ENCODE measurements at places on chromosomes 11 and 22. TPM values are rescaled to one million over a fixed set of nuclear protein-coding genes. Genes with fewer than 3 reads are reported as not detected.

The OR2AG1 gene
- total RNA-seq, result not detected

- no peaks in the 10 kb centered on the region for H3K27me3 ChIP-seq
- no peak overlapping the region for H3K4me3 ChIP-seq
- H3K27ac ChIP-seq, result no peak overlapping the region
- no peaks in the 10 kb centered on the region for H3K36me3 ChIP-seq
- no peaks in the 10 kb centered on the region for H3K4me1 ChIP-seq
Observed at GRCh38 chr11:7116370-7116769, 27.6 kb downstream of the RBMXL2 start.

The FAM168A gene
- 51.0 TPM for total RNA-seq

The KCNQ1 gene
- 103 TPM for total RNA-seq

The OR56A1 gene
- not detected for total RNA-seq

The GP1BB gene
- 3.6 TPM for total RNA-seq

DNA sequence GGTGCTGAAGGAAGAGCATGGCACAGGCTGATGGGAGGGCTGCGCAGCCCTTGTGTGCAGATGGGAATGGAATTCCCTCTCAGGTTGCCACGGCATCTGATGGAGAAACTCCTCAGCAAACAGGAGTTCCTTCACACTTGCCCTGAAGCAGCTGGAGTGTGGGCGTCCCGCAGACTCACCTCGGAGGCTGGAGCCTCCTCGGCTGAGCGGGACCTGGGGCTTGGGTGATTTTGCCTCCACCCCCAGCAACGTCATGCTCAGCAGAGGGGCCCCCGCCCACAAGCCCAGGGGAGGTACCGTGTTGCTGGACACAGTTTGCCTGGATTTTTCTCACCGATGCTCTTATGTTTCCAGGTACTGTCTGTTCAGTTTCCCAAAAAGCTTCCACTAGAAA, 63.4 kb downstream of the MYO7A start:
- no peaks in the 10 kb centered on the region for H3K36me3 ChIP-seq
- no peaks in the 10 kb centered on the region for H3K27me3 ChIP-seq
- H3K4me1 ChIP-seq, result peaks cover 5% of the 10 kb centered on the region

The PHETA2 gene
- total RNA-seq, result 13.7 TPM

- H3K27ac ChIP-seq, result no peak overlapping the region
- no peaks in the 10 kb centered on the region for H3K4me1 ChIP-seq
- no peaks in the 10 kb centered on the region for H3K27me3 ChIP-seq
- no peak for DNase-seq
- H3K4me3 ChIP-seq, result no peak overlapping the region
Observed at GRCh38 chr11:31132531-31133421, 236.8 kb downstream of the DCDC1 start.

GRCh38 chr11:74842967-74843366, 94.3 kb downstream of the RNF169 start:
- H3K36me3 ChIP-seq, result peaks cover 4% of the 10 kb centered on the region
- no peaks in the 10 kb centered on the region for H3K27me3 ChIP-seq
- no peaks in the 10 kb centered on the region for H3K4me1 ChIP-seq
- H3K27ac ChIP-seq, result no peak overlapping the region
- H3K4me3 ChIP-seq, result no peak overlapping the region

The DKK3 gene
- total RNA-seq, result 72.0 TPM

The CDCA5 gene
- total RNA-seq, result 0.81 TPM

DNA sequence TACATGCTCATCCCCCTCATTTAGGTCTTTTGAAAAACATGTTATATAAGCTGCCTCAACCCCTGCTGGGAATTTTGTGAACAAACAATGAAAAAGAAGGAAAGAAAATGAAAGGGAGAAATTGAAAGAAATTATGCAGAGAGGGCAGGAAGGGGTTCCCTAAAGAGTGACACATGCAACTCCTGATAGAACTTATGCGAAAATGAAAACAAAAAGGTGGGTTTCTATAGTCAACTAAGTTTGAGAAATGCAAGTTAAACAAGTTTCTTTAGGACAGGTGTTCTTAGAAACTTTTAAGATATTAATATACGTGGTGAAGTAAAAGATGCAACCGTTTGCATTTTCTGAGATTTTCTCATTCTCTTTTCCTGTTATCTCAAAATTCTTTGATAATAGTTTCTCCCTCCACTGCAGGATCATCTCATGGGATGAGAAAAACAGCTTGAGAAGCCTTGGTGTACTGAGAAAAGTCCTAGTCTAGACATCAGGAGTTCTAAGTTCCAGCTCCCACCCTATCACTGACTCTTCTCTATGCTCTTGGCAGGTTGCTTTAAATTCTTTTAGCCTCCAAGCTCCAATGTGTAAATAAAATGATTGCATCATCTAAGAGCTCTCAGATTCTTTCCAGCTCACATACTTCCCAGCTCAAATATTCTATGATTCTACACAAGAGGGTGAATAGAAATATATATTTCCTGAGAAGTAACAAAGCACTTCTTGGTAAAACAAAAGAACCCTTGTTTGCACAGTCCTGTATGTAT, 109.2 kb downstream of the FAM76B start:
- no peaks in the 10 kb centered on the region for H3K27me3 ChIP-seq
- H3K36me3 ChIP-seq, result no peaks in the 10 kb centered on the region
- no peak overlapping the region for H3K27ac ChIP-seq
- DNase-seq, result no peak
- no peak overlapping the region for H3K4me3 ChIP-seq
- peaks cover 13% of the 10 kb centered on the region for H3K4me1 ChIP-seq

The C11orf97 gene
- not detected for total RNA-seq

The ART5 gene
- 1.7 TPM for total RNA-seq

The SCN3B gene
- total RNA-seq, result 12.2 TPM

The NXPE2 gene
- not detected for total RNA-seq

The KCTD21 gene
- 16.8 TPM for total RNA-seq

- H3K4me3 ChIP-seq, result no peak overlapping the region
- H3K36me3 ChIP-seq, result no peaks in the 10 kb centered on the region
- H3K4me1 ChIP-seq, result no peaks in the 10 kb centered on the region
Observed at GRCh38 chr11:126703662-126704061, 296.9 kb downstream of the KIRREL3 start.

The SLC22A9 gene
- not detected for total RNA-seq

The THYN1 gene
- 77.9 TPM for total RNA-seq

The TMEM45B gene
- total RNA-seq, result 8.1 TPM

GRCh38 chr11:58625826-58626460, 3.5 kb downstream of the CNTF start:
- peak overlapping the region; percentile 79 for H3K27ac ChIP-seq
- DNase-seq, result peak; percentile 19
- H3K36me3 ChIP-seq, result peaks cover 22% of the 10 kb centered on the region
- H3K4me1 ChIP-seq, result peaks cover 23% of the 10 kb centered on the region

The GAL3ST1 gene
- total RNA-seq, result 1.4 TPM

The BRSK2 gene
- total RNA-seq, result 0.54 TPM

- no peak for DNase-seq
- H3K27me3 ChIP-seq, result no peaks in the 10 kb centered on the region
- H3K27ac ChIP-seq, result no peak overlapping the region
Observed at GRCh38 chr11:62482753-62483152, 63.9 kb downstream of the AHNAK start.
